ENCODE measurements at places on chromosomes 4 and X.
A peak's percentile ranks its signal among the peaks of the same experiment; 100 is the strongest.

DNA sequence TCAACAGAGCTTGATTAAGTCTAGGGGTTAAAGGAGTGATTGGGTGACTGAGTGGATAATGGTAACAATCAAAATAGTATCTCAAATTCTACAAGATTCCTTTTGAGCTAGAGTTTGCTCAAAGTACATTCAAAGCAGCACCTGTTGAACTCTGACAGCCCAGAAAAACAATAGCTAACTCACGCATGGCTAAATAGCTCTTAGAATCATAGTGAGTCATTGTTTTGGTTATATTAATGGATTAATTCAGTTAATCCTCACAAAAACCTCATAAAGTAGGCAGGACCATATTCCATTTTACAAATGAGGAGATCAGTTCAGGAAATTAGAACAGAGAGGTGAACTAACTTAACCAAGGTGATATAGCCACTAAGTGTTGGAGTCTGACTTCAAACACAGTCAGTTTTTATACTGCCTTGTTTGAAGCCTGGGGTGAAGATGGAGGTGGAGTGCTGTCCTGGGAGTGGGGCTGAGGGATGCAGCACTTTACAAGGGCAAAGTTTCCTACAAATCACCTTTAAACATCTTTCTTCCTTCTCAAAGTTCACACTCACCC is 35.9 kb upstream of the PPM1K start:
- no peak for DNase-seq

GRCh38 chrX:6021316-6022091 is 207.2 kb downstream of the NLGN4X start:
- DNase-seq: peak; percentile 41

DNA sequence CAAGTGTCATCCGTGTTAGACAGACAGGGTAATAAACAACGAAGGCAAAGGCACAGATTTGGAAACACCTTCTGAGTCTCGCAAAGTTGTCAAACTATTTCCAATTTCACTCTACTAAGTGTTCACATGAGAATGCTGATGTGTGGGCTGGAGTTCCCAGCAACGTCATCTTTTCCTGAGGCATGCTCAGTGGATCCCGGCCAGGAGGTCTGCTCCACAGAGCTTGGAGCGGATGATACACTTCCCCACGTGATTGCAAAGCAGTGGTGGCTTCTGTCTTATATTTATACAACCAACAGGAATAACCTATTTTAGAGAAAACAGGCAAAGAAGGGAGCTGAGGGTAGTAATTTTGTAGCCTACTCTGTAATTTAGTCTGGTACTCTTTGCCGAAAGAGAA is 40.1 kb upstream of the PDK3 start:
- no peak for DNase-seq

DNA sequence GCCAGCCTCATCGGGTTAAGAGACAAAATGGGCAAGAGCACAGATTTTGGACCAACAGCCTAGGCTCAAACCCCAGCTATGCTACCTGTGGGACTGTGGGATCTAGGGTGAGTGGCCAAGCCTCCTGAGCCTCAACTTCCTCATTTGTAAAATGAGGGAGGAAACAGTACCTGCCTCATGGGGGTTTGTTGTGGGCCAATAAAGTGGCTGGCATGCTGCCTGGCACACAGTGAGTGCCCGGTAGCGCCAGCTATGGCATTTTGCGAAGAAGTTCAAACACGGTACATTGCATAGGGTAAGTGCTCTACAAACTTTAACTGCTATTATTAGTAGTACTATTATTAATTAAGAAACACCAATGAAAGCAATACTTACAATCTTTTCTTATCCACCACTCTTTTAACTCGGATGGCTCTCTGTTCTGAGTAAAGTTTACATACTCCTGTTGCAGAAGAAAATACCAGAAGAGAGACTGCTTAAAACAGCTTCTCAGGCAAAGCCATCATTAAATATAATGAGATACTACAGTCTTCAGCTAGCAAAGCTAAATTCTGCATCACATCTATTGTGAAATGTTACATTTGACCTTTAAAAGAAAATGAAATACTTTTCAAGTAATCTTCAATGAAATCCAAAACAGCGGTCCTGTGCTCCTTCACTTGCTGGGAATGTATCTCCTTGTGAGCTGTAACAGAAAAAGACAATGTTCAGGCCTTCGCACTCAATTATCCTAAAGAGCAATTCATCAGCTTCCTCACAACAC is 70.1 kb downstream of the NSG1 start:
- DNase-seq: no peak

DNA sequence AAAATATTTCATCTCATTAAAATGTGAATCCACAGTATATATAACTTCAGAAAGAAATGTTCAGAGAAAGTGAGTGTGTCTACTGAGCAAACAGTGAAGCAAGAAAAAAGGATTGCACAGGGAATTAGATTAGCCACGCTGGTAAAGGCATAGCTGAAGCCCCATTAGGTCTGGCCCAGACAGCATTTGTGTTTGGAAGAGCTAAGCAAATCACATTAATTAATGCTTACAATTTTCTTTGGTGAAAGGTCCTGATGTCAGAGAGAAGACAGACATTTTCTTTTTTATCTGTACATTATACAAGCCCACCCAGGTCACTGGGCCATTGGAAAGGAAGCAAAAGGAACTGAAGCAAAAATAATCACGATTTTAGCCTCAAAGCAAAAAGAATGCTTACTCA is 354.6 kb downstream of the GRID2 start:
- no peak for DNase-seq

- DNase-seq: no peak
These were observed 207.1 kb downstream of the SOWAHB start for GRCh38 chr4:76690906-76691275.

- peak; percentile 19 for DNase-seq
These were observed 33.7 kb upstream of the MSL3 start for GRCh38 chrX:11724122-11725017.
